ENCODE measurements at places on chromosomes 2 and 18.
A peak's percentile ranks its signal among the peaks of the same experiment; 100 is the strongest.

GRCh38 chr18:3441290-3441689, 8.7 kb upstream of the TGIF1 start:
- DNase-seq = no peak

- peak; percentile 46 for DNase-seq
Observed at GRCh38 chr2:6917071-6917760, at the start of gene RNF144A. Gene RNF144A, plus strand, starts transcription at chr2:6917412. Its CDS starts 79,515 bp downstream, at chr2:6996927.

DNA sequence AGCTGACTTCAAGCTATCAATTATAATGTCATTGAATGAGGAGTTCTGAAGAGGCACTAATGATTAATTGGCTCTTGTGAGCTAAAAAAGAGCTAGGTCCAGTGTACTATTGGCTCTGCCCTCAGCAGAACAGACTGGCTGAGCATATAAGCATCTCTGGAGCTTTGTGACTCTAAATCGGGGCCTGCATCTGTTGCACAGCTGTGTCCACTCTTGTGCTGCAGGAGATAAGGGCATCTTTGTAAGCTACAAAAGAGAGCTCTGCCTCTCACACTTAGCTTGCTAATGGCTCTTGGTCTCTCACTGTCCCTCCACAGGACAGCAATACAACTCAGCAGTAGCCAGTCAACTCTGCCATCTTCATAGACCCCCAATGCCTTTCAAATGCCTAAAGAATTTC, 61.5 kb upstream of the L3MBTL4 start:
- no peak for DNase-seq

- no peak for DNase-seq
Observed at GRCh38 chr2:199348871-199349270, 108.9 kb downstream of the SATB2 start.

GRCh38 chr18:379681-380330, 112.0 kb upstream of the THOC1 start:
- no peak for DNase-seq

- DNase-seq = no peak
Observed at GRCh38 chr18:33987206-33987605, 237.5 kb downstream of the NOL4 start.

DNA sequence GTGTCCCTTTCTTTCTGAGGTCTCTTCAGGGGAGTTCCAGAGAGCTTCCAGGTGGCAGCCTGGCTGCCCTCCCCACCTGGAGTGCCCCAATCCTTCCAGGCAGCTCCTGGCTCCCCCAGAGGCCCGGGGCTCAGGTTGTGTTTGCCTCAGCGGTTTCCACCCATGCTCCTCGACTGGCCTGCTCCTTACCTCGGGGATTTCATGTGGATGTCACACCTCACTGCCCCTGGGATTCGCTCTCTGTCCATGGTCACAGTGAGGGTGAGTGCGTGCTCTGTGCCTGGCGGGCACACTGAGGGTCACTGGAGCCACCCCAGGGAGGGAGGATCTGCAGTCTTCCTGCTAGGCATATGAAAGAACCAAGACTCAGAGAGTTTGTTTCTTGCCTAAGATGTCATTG, 2.1 kb upstream of the TOGARAM2 start:
- no peak for DNase-seq

GRCh38 chr2:32363597-32363996, 6.8 kb downstream of the BIRC6 start:
- DNase-seq = no peak

DNA sequence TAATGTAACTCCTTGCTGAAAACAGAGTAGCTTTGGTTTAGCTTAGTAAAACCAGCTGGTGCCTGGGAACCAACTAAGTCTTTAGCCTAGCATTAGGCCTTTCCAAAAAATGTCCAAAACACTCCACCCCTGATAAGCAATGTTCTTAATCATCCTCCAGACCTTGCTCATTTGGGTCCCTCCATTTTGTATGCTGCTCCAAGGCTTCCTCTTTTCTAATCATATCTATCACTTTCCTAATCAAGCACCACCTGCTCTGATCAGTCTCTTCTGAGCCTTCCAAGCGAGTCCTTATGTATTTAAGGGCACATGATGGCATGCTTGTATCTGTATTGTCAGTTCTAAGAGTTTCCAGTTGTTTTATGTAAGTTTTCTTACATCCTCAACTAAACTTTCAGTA, 23.6 kb downstream of the THADA start:
- no peak for DNase-seq

- no peak for DNase-seq
Observed at GRCh38 chr2:28979576-28980366, 1.3 kb upstream of the TOGARAM2 start.

DNA sequence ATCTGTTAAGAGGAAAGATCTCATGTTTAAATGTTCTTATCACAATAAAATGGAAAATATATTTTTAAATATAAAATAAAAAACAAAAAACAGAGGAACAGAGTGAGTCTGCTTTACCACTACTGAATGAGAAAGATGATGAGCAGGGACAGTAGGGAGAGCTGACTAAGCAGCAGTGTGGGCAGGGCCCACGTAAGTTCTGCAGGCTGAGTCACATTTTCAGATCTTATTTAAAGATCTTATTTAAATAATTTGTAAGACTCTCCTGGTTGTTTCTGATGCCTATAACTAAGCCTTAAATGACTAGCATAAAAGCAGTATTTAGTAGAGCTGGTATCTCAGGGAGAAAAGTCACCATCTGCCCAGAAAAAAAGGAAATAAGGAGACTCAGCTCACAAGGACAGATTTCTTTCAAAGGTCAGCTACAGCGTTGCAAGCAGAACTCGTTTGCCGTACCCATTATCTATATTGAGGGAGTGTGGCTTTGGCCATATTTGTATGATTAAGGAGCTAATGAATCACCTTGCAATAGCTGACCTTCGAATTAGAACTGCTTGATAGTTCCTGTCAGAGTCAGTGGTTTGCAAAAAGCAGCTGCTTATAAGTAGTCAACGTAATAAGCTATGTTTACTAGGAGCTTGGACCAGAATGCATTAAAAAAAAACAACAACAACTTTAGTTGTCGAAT, 322.1 kb upstream of the CHAC2 start:
- DNase-seq = no peak

DNA sequence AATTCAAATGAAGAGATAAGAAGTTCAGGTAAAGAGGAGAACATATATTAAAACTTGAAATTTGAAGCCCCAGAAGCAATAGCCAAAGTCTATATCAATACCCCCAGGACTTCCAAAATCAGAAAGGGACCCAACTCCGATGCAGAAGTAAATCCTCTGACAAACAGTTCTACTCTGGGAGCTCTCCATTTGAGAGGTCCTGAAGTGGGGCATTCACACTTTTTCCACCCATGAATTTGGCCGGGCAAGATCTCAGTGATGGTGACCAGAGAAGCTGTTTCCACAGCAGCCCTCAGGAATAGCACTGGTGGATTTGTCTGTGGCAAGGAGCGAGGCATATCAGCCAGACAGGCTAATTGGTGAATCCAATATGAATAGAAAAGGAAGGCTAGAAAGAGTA, 313.6 kb upstream of the MC4R start:
- DNase-seq = no peak

DNA sequence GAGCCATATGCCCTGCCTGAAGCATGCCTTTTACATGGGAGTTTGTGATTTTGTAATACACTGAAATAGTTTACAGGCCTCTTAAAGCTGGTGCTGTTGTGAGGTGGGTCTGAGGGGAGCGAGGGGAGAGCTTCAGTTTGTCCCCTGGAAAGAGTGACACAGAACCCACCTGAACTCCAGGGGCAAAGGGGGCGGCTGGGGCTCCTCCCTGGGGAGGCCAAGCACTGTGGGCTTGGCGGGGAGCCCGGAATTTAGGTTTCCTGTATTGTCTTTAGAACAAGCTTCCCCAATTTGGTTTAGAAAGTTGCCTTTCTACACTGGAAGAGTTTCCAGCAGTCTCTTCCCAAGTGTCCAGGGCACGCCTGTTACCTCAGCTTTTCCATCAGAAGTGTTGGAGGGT, 75.7 kb downstream of the VAPA start:
- no peak for DNase-seq

DNA sequence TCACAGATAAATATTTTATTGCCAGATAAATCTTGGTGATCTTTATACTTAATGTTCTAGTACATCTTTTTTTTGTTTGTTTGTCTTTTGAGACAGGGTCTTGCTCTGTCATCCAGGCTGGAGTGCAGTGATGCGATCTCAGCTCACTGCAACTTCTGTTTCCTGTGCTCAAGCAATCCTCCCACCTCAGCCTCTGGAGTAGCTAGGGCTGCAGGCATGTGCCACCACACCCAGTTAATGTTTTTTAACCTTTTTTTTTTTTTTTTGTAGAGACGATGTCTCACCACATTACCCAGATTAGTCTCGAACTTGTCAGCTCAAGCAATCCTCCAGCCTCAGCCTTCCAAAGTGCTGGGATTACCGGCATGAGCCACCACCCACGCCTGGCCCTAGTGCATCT, 9.1 kb upstream of the C1GALT1C1L start:
- no peak for DNase-seq

DNA sequence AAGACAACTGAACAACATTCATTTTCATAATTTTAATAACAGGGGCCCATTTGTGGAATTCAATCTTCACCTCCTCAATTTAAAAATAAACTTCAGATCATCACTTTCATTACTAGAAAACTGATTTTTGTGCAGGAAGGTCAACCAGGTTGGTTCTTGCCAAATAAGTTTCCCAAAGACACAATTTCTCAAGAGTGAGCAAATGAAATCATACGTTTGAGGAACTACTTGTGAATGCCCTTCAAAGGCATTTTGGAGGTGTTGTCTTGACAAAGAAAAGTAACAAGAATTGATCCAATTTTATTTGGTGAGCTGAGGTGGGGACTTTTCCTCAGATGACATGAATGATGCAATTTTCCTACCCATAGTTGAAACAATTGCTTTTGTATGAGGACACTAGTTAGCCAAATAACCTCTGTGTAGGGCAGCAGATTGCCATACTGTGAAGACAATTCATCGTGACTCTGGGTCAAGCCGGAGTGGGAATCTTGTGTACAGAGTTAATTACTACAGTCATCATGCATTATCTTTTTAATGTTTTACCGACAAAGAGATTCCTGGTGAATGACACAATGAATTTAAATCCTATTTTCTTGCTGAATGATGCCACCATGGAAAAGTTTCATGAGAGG, 121.8 kb downstream of the TGFA start:
- no peak for DNase-seq

DNA sequence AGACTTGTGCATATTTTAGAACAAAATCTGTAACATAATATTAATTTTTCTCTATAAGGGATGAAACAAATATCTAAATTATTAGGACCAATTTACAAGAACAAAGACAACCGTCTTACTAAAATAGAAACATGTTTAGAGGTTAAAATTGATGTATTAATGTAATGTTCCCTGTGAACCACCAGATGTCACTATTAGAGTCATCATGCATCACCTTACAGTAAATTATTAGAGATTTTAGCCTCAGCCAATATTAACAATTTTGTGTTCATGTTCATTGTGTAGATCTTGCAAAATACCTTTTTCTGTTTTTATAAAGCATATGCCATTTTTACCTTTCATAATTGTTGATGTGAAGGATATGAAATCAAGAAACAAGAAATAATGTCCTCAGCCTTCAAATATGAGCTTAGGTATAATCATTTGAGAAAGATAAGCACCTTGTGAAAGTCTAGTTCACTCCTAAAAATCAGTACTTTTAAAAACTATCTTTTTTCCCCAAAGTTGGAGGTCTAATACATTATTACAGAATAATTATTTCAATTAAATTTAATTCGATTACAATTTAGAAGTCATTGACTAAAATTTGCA, 344.3 kb upstream of the KCNH7 start:
- no peak for DNase-seq

GRCh38 chr2:240259201-240259923, 118.9 kb upstream of the OTOS start:
- no peak for DNase-seq

DNA sequence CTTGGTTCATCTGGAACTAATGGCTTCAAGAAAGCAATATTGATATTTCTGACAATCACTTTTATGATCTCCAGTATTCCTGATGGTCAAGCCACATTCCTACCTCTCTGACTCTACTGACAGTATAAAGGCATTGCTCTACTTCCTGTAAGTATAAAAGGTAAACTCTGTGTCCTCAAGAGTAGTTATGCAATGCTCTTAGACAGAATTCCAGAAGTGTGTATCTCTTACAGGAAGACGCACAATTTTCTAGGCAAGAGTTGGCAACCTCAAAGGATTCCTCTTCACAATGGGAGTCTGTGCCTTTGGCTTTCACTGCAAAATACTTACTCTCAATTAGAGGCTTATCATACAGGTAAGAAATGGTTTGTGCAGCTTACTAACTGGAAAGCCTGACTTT, 100.1 kb downstream of the THADA start:
- no peak for DNase-seq

- DNase-seq = no peak
Observed at GRCh38 chr2:11387100-11387390, 42.6 kb upstream of the ROCK2 start.

DNA sequence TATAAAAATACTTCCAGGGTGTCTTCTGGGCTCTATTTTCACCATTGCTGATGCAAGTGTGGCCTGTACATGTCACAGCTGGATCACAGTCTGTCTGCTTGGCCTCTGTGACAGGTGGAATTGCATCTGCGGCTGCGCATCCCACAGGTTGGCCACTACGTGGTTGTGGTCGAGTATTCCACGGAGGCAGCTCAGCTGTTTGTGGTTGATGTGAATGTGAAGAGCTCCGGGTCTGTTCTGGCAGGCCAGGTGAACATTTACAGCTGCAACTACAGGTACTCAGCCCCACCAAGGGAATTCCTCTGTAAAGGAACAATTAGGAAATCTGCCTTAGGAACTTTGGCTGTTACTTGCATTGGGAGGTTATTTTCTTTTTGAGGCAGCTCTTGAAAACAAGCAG, 144.5 kb downstream of the LAMA3 start:
- no peak for DNase-seq

- DNase-seq = no peak
Observed at GRCh38 chr18:5429681-5430080, 114.1 kb downstream of the EPB41L3 start.

DNA sequence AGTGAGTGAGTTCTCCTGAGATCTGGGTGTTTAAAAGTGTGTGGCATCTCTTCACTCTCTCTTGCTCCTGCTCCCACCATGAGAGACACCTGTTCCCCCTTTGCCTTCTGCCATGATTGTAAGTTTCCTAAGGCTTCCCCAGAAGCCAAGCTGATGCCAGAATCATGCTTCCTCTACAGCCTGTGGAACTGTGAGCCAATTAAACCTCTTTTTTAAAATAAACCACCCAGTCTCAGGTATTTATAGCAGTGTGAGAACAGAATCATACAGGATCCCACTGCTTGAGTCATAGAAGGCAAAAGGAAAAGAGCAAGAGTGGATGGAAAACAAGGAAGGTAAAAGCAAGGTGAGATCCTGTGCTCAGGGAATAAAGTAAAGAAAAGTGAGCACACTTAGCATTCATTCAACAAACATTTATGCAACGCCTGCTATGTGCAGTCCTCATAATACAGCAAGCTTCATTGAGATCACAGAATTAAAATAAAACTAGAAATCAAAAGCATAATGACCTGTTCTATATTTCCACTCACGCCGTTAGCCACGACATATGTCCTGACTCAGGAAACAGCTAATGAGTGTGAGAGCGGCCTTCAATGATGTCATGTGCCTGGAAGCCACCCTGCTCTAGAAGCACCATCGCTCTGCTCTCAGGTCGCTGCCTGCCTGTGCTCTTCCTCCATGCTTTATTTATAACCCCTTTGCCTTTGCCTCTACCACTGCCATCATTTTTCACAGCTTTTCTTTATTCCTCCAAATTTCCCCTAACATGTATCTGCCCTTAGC, 11.3 kb upstream of the COPS8 start:
- no peak for DNase-seq

All from activated naive CD8-positive, alpha-beta T cell treated with anti-CD3 and anti-CD28 coated beads, Interleukin-2, amount 50 U/mL, for 16 hours (primary cell).